Epithelial cell of prostate (primary cell): ENCODE measurements at places on chromosomes 3 and 15.

GRCh38 chr15:48415036-48415886 is 84.0 kb downstream of the DUT start:
- DNase-seq, result peak; percentile 59

GRCh38 chr15:41494190-41494921 is 682 bp downstream of the ITPKA start:
- no peak for DNase-seq

DNA sequence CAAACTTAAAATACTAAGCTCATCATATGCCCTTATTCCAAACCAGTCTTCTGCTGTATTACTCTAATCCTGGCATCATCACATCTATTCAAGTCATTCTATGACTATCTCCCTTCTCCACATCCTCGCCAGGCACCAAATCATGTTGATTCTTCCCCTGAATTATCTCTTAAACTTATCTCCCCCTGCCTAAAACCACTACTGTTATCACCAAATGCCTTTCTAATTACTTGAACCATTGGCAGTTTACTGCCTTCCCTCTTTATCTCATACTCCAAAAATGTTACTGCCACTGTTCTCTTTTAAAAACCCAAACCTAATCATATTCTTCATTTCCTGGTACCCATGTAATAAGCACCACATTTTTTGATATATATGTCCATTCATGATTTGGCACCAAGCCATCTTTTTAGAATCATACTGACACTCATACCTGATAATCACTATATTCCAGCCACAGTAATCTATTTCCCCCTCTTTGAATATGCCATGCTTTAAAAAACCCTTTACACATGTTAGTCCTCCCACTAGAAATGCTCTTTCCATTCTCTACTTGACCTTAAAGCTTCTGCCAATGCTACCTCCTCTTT is 126.8 kb downstream of the PEAK1 start:
- no peak for DNase-seq

DNA sequence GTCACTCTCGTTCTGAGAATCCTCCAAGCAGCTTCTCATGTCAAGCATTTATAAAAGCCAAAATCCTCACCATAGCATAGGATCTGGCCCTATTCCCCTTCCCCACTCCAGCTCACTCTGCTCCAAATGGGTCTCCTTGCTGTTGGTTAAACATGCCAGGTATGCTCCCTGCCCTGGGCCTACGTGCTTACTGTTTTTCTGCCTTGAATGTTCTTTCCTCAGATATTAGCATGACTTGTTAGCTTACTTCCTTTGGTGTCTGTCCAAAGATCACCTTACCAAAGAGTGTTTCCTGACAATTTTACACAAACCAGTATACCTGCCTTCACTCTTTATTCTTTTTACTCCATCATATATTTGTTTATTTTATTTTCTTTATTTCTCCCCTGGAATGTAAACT is 33.1 kb upstream of the MYO5C start:
- DNase-seq, result no peak

DNA sequence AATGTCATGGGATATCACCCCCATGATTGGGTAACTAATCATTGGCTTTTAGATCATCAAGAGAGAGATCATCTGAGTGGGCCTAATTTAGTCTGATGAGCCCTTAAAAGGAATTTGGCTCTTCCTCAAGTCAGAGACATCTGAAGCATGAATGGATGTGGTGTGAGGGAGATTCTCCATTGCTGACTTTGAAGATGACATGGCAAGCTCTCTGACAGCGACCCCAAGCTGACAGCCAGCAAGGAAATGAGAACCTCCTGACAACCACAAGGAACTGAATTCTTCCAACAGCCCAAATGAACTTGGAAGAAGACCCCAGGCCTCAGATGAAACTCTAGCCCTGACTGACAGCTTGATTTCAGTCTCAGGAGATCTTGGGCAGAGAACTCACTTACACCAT is 108.4 kb upstream of the SPATA12 start:
- DNase-seq, result no peak

GRCh38 chr15:52060501-52060900 is 41.5 kb downstream of the MAPK6 start:
- no peak for DNase-seq
